ENCODE measurements at places on chromosomes 3 and 15.

GRCh38 chr3:172018364-172018763 lies 21.0 kb upstream of the FNDC3B start:
- no peak for DNase-seq

GRCh38 chr15:81809543-81809942 lies 236.3 kb downstream of the MEX3B start:
- no peak for DNase-seq

- DNase-seq = no peak
These were observed 67.2 kb downstream of the EFHB start for GRCh38 chr3:19866751-19867347.

- no peak for DNase-seq
These were observed 80.4 kb downstream of the NEDD4 start for GRCh38 chr15:55912982-55913381.

DNA sequence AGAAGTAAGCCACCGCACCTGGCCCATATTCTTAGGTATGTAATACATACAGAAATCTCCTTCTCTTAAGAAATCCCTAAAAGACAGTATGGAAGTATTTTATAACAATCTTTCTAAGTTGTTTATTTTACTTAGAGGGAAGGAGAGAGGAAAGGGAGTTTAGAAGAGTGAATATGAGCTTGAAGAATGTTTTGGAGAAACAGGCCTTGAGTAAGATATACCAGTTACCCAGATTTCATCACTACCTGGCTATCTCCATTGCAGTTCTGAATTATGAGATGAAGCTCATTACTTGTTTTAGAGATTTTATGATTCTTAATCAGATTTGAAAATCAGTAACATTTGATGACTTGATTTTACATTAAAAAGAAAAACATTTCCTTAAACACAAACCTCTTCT lies 71.9 kb downstream of the DCUN1D1 start:
- DNase-seq = no peak

- no peak for DNase-seq
These were observed 438.5 kb upstream of the RGMA start for GRCh38 chr15:93527374-93528050.

Measured in stimulated activated CD8-positive, alpha-beta memory T cell treated with anti-CD3 and anti-CD28 coated beads, Interleukin-15, amount 100 ng/mL, for 1 hour (primary cell).